ENCODE measurements at places on chromosomes 16 and 17.

- DNase-seq = no peak
Observed at GRCh38 chr17:15332338-15332737, 9.1 kb downstream of the TEKT3 start.

- no peak for DNase-seq
Observed at GRCh38 chr16:68658341-68658973, 13.3 kb downstream of the CDH3 start.

DNA sequence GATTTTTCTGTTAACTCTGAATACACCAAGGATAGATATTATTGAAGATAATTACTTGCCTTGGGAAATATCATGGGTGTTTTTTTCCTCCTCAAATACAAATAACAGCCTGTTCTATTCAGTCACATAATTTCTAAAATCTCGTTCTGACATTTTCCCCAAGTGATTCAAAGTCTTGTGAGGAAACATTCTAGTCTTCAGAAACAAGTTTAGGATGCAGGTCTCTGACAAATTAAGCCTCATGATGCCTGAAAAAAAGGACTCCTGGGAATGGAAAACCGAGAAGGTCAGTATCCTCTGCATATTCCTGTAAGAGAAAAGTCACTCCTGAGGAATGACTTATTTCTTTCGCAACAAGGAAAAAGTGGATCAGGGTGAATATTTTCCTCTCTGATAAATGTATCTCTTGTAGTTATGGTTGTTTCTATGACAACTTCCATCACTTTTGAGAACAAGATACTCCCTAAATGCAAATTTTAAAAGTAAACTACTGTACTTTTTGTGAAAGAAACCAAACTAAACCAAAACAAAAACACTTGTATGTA lies 384.6 kb downstream of the CNTNAP4 start:
- no peak for DNase-seq

GRCh38 chr16:4247460-4247784 lies 5.5 kb upstream of the SRL start:
- DNase-seq = no peak

DNA sequence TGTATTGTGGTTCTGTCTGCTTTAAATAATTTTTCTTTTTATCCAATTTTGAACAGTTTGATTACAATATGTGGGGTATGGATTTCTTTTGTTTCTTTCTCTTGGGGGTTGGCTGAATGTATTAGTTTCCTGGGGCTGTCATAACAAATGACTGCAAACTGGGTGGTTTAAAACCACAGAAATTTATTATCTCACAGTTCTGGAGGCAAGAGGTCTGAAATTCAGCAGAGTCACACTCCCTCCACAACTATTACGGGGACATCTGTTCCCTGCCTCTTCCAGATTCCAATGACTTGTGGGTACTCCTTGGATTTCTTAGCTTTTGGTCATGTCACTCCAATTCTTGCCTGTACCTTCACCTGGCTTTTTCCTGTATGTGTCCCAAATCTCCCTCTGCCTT lies 23.7 kb downstream of the COX11 start:
- no peak for DNase-seq

DNA sequence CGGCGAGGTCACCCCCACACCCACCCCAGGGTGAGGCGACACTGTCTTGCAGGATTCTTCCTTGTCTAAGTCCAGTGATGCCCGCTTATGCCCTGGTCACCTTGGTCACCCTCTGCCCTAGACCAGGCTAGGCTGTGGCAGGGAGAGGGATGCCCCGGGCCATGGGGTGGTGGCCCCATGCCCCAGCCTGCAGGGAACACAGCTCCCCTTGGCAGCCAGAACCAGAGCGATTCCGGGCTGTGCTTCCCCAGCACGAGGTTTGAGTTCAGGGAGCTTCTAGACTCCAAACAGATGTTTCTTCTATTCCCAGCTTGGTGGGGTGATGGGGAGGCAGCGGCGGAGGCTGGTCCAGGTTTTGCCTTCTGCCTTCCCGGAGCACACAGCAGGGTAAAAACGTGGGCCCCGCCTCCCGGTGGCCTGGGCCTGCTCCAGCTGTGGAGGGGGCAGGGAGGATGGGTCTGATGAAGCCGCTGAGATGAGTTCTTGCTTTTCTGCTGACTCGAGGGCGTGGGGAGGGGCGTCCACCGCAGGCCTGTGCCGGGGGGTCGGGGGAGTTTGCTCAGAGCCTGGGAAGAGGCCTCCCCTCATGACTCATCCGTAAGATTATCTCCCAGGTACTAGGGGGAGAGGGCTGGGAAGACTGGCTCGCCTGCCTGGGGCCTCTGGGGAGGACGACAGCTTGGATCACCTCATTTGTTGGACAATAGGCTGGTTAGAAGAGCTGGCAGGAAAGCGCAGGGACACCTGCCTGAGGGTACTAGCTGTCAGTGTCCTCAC lies 15.4 kb downstream of the SMTNL2 start:
- DNase-seq = no peak

GRCh38 chr16:72425571-72426341 lies 253.8 kb upstream of the PMFBP1 start:
- no peak for DNase-seq

DNA sequence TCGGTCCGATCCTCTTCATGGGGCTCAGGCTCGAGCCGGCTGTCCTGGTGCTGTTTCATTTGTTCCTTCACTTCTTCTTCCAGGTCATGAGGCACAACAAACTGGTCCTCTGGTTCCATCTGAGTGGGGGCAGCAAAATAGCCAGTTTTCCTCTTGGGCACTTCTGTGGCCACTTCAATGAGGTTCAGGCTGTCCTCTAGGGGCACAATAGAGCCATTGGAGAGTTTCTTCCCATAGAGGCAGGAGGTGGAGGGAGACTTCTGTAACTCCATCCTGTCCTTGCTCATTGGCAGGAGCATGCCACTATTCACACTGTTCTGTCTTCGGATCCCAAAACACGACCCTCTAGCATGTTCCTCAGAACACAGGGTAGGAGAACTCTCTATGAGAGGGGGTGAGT lies 22.9 kb downstream of the MARVELD3 start:
- DNase-seq = no peak

DNA sequence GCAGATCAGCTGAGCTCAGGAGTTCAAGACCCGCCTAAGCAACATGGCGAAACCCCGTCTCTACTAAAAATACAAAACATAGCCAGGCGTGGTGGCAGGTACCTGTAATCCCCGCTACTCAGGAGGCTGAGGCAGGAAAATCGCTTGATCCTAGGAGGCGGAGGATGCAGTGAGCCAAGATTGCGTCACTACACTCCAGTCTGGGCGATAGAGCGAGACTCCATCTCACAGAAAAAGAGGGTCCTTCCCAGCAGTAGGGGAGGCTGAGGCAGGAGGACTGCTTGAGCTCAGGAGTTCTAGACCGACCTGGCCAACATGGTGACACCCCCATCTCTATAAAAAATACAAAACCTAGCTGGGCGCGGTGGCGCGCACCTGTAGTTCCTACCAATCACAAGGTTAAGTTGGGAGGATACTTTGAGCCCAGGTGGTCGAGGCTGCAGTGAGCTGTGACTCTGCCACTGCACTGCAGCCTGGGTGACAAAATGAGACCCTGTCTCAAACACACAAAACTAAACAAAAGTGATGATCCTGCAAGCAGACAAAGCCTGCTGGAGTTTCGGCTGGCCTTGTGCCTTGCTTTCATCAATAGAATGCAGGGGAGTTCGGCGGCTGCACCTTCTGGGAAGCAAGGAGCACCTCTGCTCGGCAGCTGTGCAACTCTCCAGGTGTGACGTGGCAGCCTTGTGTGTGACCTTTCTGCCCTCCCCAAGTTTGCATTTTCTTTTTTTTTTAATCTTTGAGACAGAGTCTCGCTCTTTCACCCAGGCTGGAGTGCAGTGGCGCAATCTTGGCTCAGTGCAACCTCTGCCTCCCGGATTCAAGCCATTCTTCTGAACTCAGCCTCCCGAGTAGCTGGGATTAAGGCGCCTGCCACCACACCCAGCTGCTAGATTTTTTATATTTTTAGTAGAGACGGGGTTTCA lies 12.4 kb upstream of the YWHAE start:
- DNase-seq = no peak

DNA sequence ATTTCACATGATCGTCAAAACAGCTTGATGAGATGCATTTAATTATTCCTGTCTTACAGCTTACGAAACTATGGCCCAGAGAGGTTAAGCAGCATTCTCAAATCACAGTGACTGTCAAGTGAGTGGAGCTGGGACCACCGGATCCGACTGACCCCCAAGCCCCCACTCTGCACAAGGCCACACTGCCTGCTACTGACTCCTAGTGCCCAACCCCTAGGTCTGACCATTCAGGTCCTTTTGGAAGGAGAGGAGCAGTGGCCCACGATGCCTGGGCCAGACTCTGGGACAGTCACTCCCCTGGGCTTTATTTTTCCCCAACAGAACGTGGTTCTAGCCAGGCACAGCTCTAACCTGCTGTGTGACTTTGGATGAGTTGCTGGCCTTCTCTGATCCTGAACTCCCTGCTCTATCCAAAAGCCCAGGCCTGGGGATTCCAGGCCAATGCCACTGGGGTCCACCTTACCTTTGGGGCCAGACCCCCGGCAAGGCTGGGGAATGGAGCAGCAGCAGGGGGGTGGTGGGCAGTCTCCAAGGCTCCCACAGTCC lies 9.9 kb downstream of the TSPOAP1 start:
- DNase-seq = no peak

- DNase-seq = no peak
Observed at GRCh38 chr16:2881783-2882649, 999 bp upstream of the FLYWCH2 start.

DNA sequence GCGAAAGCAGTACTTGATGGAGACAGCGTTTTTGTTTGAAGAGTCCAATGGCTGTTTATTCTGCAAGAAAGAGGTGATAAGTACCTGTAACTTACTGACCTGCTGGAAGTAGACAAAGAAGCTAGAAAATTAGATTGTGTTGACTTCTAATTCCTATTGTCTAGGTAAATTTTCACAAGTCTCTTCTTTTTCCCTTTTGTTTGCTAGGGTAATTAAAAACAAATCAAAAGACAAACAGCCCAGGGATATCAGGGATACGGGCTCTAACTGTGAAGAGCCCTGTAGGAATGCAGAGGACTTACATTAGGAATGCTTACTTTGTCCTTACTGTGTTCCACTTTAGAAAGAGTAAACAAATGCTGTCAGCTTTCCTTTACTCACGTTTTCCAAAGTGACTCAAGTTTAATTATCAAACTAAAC lies 7.0 kb downstream of the PSME3IP1 start:
- no peak for DNase-seq

DNA sequence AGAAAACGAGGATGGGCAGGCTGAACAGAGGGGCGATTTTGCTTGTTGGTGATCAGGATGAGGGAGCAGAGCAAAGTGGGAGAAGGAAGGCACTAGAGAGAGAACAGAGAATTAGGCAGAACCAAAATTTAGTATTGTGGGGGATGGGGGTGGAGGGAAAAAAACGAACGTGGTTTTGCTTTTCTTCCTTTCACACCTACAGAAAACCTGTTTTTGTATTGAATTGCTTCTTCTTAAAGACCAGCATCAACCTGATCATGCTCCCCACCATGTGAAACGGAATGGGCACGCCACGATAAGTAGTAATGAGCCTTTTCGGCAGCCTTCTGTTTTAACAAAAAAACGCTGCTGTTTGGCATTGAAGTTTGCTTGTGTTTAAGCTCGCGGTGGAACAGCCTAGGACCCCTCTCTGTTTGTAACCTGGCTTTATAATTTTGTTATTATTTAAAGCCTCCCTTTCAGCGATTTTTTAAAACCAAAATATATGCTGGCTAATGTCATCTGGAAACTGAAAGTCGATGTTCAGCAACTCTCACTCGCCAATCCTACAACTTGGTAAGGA lies 36.8 kb downstream of the ERCC4 start:
- no peak for DNase-seq

- DNase-seq = no peak
Observed at GRCh38 chr17:60383379-60383778, 8.6 kb downstream of the USP32 start.

- no peak for DNase-seq
Observed at GRCh38 chr16:8295513-8296237, 294.6 kb downstream of the TMEM114 start.

GRCh38 chr17:14225254-14225980 lies 11.2 kb downstream of the CDRT15 start:
- no peak for DNase-seq
